ENCODE measurements at places on chromosomes 2 and 18.

DNA sequence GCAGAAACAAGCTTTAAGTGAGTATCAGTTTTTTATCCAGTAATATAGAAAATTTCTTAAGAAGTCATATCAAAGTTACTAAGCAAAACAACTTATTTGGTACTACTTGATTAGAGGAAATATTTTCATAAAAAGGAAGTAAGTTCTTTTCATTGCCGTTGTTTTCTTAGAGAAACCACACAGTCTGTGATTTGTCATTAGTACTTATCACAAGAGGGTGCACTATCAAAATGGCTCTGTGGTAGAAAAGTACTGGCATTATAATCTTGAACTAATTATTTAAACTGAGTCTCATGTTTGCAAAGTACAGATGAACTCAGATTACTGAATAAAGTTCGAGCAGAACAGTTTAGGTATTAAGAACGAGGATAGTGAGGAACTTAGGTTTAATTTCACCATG, 93.4 kb downstream of the IKZF2 start:
- DNase-seq = no peak

GRCh38 chr2:12718711-12719399, 2.1 kb downstream of the TRIB2 start:
- DNase-seq = peak; percentile 56

DNA sequence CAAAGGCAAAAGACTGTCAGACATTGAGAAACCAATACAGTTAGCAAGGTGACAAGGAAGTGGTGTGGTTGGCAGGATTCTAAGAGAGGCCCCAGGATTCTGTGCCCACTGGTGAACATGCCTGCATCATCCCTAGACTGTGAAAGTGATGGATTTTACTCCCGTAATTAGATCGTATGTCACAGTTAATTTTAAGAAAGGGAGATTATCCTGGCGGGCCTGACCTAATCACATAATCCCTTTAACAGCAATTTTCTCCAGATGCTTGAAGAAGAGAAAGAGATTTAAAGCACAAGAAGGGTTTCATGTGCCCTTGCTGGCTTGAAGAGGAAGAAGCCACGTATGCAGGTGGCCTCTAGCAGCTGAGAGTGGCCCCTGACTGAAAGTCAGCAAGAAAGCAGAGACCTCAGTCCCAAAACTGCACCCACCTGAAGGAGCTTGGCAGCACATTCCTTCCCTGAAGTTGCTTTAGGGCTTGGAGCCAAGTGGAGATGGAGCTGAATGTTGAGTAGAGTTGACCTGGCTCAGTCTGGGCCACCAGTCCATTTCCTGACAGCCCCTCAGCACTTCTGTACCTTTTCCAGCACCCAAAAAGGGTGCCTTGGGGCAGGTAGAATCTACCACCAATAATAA, 49.1 kb downstream of the GTF3C3 start:
- DNase-seq = peak; percentile 98

DNA sequence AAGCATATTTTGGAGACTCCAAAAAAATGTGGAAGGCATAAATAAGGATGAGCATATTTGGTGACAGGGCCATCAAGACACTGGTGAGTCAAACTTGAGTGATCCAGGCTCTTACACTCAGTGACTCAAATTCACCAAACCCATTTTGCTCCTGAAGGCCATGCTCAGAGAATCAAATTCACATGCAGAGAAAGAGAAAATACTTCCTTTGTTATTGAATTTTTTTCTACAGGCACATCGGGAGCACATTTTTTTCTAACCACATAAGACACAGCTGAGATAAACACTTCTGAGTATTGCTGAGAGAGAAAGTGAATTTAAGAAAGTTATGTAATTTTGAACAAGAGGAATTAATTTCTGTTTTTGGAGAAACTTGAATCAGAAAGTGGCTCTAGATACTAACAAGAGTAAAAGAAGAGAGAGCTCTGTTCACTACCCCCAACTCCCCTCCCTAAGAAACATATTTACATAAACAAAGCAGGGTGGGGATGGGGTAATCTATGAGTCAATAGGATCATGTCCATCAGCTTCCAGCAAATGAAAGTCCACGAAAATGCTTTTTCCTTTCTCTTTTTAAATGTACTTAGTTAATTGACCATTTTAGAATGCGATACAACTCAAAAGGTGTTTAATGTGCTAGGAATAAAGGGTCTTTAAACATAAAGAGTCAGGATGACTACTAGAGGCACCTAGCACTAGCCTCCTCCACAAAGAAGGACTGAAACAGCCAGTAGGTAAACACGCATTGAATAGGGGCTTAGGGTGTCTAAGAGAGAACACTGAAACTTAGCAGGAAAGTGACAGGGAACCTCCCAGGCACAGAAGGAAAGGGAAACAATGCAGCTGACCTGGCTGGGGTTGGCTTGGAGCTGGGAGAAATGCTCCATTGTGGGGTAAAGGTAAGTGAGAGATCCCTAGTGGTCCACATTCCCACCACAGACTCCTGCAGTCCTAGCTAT, 152.3 kb downstream of the KCNE4 start:
- DNase-seq = no peak

DNA sequence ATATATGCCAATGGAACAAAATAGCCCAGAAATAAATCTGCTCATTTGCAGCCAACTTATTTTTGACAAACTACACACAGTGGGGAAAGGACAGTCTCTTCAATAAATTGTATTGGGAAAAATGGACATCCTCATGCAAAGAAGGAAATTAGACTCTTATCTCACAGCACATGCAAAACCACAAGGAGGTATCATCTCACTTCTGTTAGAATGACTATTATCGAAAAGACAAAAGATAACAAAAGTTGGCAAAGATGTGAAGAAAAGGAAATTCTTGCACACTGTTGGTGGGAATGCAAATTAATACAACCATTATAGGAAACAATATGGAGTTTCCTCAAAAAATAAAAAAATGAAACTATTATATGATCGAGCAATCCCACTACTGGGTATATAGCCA, 16.3 kb upstream of the WDR75 start:
- no peak for DNase-seq

GRCh38 chr18:13260935-13261640, 42.5 kb downstream of the LDLRAD4 start:
- no peak for DNase-seq

DNA sequence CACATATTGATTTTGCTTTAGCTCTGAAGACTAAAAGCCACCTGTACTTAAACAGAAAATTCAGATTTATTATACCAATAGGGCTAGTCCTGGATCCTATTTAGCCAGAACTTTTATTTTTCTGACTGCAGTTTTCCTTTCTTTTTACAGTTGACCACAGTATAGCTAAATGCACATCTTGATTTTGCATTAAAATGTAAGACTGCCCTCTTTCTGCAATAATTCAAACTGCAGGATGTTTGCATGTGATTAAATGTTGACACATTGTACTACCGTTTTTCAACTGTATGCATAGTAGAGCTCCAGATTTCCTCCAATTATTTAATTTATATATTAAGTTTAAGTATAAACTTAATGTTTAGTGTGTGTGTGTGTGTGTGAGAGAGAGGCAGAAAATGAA, 1262.9 kb downstream of the SUCLG1 start:
- peak; percentile 52 for DNase-seq

DNA sequence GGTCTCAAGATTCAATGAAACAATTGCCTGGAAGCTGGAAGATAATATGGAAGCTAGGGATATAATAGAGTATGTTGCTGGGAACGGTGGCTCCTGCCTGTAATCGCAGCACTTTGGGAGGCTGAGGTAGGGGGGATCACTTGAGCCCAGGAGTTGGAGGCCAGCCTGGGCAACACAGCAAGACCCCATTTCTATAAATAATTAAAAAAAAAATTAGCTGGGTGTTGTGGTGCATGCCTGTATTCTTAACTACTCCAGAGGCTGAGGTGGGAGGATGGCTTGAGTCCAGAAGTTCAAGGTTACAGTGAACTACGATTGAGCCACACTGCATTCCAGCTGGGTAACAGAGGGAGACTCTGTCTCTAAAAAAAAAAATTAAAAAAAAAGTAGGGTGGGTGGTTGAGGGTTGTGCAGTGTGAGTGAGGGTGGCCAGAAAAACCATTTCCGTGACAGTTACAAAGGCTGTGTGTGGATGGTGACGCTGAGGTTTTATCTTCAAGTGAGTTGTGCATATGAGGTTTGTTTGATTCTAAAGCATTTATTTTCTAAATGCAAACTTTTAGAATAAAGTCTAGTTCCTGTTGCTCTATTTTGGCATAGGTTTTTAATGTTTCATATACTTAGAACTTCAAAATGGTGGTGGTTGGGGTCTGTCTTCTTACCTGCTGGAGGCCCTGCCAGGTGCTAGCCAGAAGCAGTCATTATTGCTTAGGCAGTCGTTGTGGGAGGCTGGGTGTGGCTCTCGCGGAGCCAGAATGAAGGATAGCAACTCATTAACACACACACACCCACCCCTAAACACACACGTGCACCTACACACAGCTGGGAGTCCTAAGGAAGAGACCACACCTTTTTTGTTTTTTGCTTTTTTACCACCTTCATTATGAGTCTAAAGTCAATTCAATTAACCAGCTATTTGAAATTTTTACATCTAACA, 4.7 kb upstream of the IL1R2 start:
- no peak for DNase-seq

DNA sequence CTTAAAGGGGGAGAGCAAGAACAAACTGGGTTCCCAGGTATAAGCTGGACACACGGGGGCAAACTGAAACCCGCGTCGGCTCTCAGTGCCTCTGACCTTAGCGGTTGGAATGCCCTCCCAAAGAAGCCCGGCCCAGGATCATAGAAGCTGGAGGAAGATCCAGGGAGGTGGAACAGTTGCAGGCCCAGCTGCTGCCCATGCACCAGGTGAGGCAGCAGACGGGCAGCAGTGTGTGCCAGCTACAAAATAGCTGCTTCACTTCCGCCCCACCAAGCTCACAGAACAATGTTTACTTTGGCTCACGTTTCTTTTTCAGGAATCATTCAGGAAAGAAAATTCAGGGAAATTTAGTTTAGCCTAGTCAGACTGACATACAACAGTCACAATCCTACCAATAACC, 3.9 kb upstream of the ERMN start:
- DNase-seq = no peak

DNA sequence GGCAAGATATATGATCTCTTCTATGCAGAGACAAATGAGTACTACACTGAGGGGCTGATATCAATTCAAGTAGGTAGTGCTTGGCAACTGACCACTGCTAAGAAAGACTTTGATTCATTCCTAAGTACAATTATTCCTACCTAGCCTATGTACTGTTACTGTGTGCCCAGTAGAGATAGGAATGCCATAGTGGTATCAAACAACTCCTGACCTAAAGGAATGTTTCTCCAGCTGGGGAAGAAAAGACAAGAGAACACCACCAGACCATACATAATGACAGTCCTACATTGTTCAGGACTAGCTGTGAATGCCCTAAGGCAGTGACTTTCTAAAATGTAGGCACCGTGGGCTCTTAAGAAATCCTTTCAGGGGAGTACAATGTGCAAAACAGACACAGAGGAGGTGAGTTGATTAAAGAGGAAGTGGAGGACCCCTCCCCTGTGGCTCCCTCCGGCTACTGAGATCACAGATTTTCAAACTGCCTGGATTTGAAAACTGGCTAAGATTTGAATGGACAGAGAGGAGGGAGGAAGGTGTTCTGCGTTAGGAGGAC, 89.1 kb downstream of the ANTXR1 start:
- no peak for DNase-seq

GRCh38 chr2:232563580-232563979, 13.1 kb downstream of the EIF4E2 start:
- DNase-seq = no peak

GRCh38 chr2:35408320-35408719, 947.3 kb upstream of the CRIM1 start:
- DNase-seq = no peak

Data from NCI-H82 (cell line).